ENCODE measurements at places on chromosomes 1 and 21.

DNA sequence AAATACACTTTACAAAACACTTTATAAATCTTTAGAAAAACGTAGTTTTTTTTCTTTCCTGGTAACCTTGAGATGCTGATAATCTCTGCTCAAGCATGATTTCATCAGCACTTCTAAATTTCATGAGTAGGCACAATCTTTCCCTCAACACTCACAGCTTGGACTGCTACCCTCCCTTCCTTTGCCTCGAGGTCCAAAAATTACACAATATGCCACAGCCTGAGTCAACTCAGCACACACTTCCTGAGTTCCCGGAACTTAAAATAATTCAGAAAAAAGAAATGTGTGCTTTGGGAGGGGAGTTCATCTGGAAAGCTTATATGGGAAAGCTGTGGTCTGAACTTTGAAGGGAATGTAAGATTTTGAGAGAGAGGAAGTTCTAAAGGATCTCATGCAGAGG, 5.9 kb downstream of the CLCA2 start:
- no peak for DNase-seq

GRCh38 chr1:89206373-89206772, 7.6 kb upstream of the GBP4 start:
- no peak for DNase-seq

DNA sequence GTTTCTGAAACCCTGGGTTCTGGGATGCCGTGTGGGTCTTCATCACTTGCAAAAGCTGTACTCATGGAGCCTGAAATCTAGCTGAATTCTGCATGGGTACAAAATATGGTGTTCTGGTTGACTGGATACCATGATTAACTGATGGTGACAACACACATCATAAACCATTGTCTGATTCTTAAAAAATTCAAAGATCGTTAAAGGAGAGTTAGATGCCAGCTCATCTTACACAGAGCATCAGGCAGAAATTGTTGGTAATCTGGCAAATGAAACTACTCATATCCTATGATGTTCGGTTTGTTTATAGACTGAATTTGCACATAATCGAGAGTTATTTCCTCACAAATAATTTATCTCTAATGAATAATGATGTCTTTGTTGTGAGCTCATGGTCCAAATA, 218.1 kb upstream of the PKN2 start:
- DNase-seq, result no peak

DNA sequence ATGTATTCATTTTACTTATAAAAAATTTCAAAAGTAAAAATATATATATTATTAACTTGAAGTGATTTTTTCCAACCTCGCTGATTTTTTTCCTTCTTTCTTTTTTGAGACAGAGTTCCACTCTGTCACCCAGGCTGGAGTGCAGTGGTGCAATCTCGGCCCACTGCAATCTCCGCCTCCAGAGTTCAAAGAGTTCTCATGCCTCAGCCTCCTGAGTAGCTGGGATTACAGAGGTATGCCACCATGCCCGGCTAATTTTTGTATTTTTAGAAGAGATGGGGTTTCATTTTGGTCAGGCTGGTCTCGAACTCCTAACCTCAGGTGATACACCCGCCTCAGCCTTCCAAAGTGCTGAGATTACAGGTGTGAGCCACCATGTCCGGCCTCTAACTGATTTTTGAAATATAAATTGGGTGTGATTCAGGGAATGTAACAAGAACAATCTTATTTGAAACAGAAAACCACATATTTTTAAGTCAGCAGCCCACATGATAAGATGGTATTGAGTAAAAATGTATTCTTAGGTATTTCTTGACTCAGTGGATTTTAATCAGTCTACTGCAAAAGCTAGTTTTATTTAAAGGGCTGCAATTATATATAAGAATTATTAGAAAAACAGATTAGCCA, 30.0 kb downstream of the ZBTB8B start:
- no peak for DNase-seq

DNA sequence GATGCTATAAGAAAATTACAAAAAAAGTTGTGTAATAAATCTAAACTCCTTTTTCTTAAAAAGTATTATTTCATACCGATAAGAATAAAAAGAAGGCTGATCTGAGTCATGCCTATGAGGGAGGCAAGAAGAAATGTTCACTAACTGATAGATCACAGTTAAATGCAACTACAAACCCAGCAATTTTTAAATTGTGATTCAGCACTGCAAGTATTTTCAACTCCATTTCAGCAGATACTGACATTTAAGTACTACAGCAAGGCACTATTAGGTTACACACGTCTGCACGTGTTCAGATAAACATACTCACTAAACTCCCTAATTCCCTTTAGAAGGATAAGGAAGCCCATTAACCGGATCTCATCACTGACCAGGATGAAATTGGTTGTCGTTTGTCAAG, 213.3 kb upstream of the ZRANB2 start:
- no peak for DNase-seq

DNA sequence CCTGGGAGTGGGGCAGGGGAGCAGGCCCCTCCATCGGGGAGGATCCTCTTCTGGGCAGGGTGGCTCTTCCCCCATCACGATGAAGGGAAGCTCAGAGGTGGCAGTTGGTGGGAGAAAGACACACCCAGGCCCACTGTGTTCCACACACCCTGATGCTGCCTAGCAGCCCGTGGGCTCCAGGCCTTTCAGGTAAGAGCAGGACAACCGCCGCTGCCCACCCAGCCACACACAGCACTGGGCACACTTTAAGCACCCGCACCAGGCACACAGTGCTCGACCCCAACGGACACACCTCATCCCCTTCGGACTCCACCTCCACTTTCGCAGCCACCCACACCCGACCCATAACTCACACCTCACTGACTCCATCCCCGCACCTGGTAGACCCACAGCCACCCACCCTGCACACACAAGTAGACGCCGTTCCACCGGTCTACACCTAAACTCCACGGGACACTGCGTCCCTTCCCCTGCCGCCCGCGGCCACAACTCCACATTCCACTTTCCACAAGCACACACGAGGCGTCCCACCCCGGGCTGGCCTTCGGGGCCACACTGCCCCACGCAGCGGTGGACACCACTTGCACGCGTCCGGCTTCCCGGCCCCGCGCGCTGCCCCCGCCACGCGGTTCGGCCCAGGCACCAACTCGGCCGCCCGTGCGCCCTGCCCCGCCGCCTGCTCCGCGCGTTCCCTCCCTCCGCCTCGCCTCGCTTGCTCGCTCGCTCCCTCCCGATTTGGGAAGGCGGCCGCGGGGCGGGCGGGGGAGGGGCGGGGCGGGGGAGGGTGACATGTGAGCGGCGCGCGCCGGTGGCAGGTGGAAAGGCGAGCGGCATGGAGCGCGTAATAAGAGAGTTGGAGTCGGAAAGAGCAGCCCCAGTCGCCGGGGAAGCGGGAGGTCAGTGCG, at the start of gene KCNQ4:
TSS of gene KCNQ4 (plus strand) at position 787 of the 905 bp plus-strand sequence. CDS start 307 bp downstream, outside the sequence.
- DNase-seq, result peak; percentile 43

All from CD4-positive, alpha-beta T cell (primary cell).